KG1 (cell line): ENCODE measurements at places on chromosomes 16 and 17.

GRCh38 chr16:2791174-2791573 is 3.8 kb upstream of the PRSS33 start:
- DNase-seq = no peak

DNA sequence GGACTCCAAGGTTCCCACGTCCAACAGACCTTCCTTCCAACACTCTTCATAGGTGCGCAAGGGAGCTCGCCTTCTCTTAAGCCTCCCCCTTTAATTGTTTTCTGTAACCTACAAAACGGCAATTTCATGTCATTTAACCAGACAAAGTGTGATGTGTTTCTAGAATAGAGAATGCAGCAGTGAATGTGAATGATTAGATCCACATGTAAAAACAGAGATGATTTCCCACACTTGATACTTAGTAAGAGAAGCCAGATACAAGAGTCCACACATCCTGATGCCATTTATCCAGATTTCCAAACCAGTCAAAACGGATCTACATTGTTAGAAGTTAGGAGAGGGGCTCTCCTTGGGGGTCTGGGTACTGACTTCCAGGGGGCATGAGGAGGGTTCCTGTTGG is 89.3 kb downstream of the IRF8 start:
- DNase-seq = no peak

DNA sequence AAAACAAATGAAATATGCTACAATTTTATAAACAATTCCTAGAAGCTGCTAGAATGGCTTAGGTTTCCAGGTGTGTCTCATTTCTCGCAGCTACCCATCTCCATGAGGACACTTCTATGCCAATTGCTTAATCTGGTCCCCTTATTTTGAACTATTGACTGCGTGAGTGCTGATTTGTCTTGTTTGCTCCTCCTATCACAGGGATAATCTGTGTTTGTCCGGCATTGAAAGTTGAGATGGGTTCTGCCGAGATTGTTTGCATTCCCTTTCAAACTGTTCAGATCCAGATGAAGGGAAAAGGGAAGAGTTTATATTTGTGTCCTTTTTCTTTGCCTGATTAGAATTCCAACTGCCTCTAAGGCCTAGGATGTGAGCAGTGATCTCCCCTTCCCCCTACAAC is 21.7 kb upstream of the COX10 start:
- DNase-seq = no peak

DNA sequence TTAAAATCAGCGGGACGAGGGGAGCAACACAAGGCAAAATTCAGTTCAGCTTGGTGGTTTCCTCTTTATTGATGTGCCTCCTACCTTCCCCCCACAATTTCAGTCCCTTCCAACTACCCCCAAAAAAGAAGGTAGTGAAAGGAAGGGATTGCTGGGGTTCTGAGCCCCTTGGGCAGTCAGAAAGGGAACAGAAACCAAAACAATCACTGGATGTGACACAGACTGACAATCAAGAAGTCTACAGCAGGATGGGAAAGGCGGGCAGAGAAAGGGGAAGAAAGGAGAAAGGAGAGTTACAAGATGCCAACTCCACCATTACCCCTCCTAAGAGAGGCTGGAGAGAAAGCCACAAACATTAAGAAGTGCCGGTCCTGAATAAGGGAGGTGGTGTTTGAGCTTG is 1.1 kb upstream of the PHF23 start:
- DNase-seq = no peak

DNA sequence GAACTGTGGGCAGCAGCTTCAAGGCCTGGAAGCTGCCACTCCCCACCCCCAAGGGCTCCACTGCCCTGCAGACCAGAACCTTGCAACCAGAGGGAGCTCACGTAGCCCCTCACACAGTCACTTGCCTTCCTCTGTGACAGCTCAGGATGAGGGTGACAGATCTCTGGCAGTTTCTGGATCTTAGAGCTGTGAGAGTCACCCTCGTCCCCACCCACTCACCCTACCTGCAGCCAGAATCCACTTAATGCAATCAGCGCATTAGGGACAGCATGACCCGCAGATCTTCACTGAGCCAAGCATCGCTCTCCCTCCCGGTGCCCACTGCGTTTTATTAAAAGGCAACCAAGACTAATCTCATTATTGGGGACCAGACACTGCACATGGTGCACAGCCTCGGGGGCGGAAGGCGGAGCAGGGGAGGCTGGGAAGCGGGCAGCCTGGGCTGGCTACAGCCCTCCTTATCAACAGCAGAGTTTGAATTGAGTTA is 3.5 kb downstream of the CYB561 start:
- DNase-seq = no peak

GRCh38 chr16:79823639-79824038 is 223.1 kb upstream of the MAF start:
- no peak for DNase-seq

GRCh38 chr17:18225121-18225641 is at the start of gene LLGL1:
Gene LLGL1 (plus strand): TSS chr17:18225635. CDS start chr17:18225683, 48 bp downstream.
- DNase-seq = peak; percentile 55

- DNase-seq = no peak
These were observed 337.7 kb downstream of the TOX3 start for GRCh38 chr16:52209227-52209626.

DNA sequence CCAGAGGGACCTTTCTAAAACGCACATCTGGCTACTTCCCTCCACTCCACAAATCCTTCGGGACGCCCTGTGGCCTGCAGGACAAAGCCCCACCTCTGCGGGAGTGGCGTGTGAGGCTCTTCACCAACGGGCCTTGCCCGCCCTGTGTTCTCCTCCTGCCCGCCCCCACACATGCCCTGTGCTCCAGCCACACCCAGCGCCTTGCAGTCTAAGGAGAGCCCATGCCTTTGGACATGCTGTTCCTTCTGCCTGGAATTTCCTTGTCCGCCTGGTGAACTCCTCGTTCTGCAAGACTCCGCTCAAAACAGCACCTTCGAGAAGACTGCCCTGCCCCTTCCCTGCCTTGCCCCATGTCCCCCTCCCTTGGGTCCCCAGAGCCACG is 7.4 kb downstream of the ELOB start:
- DNase-seq = no peak

DNA sequence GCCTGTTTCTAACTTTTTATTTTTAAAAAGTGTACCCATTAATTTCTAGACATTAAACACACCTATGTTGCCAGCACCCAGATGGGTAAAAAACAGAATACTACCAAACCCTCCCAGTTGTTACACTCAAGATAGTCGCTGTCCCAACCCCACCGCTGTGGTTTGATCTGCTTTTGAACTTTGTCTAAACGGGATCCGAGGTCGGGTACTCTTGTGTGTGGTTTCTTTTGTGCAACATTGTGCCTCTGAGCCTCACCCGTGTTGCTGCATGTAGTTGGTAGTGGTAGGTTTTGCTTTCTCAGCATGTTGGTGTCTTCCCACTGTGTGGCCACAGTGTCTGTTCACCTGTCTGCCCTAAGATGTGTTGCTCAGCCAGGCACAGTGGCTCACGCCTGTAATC is 4.3 kb downstream of the KLHL36 start:
- no peak for DNase-seq

- DNase-seq = no peak
These were observed 53.8 kb downstream of the COG7 start for GRCh38 chr16:23398987-23399805.

GRCh38 chr17:12536021-12536420 is 129.7 kb upstream of the MYOCD start:
- DNase-seq = no peak

GRCh38 chr17:72422505-72423285 is 301.9 kb downstream of the SOX9 start:
- no peak for DNase-seq

DNA sequence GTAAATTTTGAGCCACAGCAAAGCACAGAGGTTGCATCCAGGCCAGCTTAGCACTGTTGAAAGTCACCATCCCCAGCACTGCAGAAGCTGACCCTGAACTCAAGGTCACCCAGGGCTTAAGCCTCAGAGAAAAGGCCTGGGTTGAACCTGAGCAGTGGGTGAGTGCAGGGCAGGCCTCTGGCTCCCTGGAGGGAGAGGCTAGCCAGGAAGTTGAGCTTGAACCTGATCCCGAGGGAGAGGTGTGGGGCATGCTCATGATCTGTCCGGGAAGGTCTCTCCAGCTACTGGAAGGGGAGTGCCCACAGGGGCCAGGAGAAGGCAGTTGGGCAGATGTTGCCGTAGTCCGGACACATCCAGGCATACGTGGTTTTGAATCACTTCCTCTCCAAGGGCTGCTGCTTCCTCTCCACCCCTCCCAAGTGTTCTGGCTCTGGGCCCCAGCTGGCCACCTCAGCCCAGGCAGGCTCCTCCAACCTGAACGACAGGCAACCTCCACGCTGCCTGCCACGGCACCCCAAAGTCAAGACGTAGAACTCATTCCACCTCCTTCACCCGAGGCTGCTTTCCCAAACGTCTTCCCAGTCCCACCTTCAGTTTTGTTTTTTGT is 18.4 kb downstream of the CARHSP1 start:
- peak; percentile 50 for DNase-seq

DNA sequence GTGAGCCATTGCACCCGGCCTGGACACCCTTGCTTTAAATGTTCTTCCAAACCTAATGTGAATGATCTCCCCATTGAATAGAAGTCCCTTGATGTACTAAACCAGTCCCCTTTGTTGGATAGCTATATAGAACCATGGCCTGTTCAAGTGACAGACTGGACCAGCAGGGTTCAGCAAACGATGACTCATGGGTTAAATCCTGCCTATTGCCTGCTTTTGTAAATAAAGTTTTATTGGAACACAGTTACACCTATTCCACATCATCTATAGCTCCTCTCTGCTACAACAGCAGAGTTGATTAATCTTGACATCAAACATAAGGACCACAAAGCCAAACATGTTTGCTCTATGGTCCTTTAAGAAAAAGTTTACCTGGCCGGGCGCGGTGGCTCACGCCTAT is 56.1 kb downstream of the CRISPLD2 start:
- no peak for DNase-seq

DNA sequence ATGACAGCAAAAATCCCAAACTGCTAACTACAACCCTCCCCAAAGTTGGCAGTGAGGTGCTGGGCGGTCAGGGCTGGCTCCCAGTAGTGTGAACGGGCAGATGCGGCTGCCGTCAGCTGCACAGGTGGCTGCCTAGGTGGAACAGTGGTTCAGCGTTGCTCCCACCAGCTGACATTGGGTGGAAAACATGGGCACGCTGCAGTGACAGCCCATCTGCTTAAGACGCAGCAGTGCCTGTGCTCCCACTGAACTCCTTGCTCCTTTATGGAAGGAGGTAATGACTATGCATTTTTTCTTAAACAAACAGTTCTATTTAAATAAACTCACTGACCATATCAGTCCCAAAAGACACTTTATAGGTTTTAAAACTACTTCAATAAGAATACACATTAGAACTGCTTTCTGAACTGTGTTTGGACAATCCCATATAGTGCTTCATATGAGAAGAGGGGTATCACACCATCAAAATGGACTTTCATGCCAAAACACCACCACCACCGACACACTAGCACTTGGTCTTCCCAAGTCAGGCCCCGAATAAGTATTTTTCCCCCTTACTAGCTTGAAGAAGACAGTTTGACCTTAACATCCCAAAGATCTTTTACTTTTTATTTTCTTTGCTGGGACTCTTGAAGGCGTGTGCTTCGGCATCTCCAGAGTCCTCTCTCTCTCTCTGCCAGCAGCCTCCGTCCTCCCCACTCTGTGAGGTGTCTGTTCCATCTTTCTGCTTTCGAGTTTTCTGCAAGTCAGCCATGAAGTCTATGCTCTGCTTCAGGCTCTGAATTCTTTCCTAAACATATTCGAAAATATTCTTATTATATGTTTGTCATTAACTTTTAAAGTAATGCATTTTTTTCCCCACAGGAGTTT is 34.4 kb downstream of the BRD7 start:
- DNase-seq = no peak

GRCh38 chr17:17749921-17750320 is 68.7 kb downstream of the RAI1 start:
- no peak for DNase-seq

DNA sequence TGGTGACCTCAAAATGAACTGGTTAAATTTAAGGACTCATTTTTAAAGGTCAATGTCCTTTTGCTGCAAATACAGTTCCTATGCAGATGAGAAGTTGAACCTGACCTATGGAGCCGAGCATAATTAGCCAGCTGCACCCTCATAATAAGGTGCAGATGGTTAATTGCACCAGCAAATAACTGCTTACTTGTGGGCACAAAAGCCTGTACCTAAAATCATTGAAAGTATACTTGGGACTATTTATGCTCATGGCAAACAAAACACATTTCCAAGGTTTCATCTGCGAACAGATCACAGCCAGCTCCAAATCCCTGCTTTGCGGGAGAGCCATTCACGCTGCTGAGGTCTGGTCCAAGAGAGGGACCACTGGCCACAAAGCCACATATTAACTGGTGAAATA is 13.0 kb downstream of the HYDIN start:
- DNase-seq = no peak

- DNase-seq = no peak
These were observed 38.2 kb upstream of the ICAM2 start for GRCh38 chr17:64058621-64059020.

DNA sequence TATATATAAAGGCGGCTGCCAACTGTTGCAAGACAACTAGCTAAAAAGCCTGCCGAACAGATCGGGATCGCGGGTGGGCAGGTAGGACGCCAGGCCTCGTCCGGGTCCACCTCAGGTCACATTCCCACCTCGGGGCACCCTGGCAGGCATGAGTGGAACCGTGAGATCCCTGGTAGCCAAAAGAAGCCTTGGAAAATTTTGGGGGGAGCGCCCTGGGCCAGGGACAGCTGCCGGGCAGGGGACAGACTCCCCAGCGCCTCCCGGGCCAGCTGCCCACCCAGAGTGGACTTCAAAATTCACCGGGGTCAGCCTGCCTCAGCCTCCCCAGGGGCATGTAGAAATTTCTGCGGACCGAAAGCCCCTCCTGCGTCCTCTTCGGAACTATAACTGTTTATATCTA is 760.9 kb downstream of the KCNJ18 start:
- DNase-seq = no peak

- peak; percentile 91 for DNase-seq
These were observed at the start of the genes DDX28 and DUS2 for GRCh38 chr16:68022728-68023537. Gene DDX28 (minus strand): TSS chr16:68023232. CDS start chr16:68023202, 30 bp downstream. Gene DUS2 (plus strand): TSS chr16:68023284. CDS start chr16:68038024, 14,740 bp downstream.

- DNase-seq = no peak
These were observed 26.5 kb upstream of the AATK start for GRCh38 chr17:81192386-81193050.

DNA sequence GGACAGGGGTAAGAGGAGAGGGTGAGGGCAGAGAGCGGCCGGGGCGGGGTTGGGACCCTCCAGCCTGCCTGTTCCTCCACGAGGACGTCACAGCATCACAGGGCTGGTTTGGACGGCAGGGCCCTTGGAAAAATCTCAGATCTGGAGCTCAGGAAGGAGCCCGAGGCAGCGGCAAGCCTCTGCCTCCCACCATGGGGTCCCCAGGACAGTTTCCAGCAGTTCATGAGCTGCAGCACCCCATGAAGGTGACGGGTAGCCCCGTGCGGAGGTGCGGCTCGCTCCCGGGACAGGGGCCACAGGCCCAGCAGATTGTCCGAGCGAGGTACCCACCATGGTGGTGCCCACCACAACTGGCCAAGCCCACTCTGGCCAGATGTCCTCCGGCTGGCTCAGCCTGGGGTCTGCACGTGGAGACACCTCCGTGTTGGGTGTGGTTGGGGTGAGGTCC is 21.3 kb downstream of the TPSD1 start:
- DNase-seq = no peak

DNA sequence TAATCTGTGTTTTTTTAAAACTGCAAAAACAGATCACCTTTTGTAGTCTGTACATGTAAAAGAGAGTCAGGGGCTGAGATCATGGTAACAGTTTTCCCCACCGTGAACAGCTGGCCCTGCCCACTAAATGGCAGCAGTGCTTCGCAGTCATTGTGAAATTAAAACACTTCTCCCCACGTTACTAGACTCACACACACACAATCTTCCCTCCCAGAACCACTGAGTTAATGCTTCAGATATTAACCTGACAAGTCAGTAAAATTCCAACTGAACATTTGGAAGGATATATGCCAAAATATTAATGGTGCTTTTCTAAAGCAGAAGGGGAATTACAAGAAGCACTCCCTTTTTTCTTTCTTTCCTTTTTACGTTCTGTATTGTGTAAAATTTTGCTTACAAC is 1.2 kb upstream of the CD300LG start:
- DNase-seq = no peak
